ENCODE measurements at places on chromosomes 6 and 20.

GRCh38 chr20:478010-478948, 15.9 kb upstream of the TBC1D20 start:
- DNase-seq: no peak

DNA sequence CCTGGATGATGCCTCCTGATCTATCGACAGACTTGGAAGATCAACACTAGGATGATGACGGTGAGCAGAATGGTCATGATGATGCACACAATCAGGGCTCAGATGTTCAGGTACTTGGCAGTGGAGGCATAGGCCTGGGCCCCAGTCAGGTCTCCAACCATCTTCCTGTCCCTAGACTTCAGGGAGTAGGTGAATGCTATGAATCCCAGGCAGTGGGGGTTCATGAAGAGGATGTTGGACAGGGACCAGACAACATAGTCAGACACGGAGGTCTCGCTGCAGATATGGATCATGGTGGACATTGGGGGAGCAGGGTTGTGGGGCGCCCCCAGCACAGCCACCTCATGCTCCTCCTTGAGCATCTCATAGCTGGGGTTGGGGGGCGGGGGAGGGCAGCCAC, 27.5 kb downstream of the HLA-F start:
- DNase-seq: no peak

- no peak for DNase-seq
These were observed 29.2 kb downstream of the TGM2 start for GRCh38 chr20:38135651-38136420.

DNA sequence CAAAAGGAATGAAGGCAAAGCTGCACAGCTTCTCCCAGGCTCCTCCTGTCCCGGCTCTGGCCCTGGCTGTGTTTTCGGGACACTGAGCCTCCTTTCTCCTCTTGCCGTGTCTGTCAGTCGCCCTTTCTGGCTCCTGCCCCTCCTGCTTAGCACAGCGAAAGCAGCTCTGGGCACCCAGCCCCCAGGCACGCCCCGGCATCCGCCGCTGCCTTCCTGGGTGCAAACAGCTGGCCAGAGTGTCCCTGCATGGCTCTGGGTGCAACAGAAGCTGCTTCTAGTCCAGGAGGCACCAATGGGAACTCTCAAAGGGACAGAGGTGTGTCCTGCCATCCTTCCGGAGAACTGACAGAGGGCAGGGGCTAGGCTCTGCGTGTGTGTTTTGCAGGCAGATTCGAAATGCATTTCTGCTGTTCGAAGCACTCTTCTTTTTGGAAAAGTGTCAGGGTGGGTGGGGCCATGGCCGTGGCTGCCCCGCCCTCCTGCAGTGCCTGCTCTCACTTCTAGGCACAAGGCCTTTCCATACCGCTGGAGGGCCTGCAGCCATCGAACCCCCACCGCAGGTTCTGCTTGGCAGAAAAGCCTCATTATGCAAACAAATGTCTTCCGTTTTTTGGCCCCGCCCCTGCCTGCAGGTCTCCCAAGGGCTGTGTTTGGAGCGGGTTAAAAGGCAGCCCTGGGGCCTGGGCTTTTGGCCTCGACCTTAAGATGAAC, 15.5 kb downstream of the COL9A3 start:
- peak; percentile 16 for DNase-seq

DNA sequence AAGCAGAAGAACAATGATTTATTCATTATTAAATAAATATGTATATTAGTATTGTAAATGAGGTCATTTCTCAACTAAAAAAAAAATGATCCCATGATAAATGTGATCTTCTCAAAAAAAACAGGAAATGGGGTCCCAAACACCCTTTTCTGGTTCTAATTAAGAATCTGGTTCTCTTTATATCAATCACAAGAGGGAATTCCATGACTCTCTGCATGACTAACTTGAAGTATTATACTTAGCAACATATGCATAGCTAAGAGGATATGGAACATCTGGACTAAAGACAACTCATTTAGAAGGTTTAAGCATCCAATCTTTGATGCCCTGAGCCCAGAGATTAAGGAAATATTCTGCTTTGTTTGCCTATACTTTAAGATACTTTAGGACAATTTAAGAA, 89.7 kb upstream of the EMILIN3 start:
- DNase-seq: no peak

GRCh38 chr6:163187201-163187600, 227.3 kb upstream of the QKI start:
- DNase-seq: no peak

- DNase-seq: no peak
These were observed 1.9 kb downstream of the TMEM30A start for GRCh38 chr6:75282706-75283105.

DNA sequence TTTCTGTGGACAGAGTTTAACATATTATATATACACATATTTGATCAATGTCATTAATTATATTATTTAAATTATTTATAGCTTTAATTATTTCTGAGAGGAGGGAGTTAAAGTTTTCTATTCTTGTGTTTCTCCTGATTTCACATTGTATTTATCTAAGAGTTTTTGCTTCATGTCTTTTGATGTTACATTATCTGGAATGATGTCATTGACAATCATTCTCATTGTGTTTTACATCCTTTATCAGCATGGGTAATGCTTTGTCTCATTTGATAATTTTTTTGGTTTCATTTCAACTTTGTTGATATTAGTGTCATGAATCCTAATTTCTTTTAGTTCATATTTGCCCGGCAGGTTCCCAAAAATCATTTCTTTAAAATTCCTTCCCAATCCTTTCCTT, 56.7 kb upstream of the TOX2 start:
- DNase-seq: no peak

- no peak for DNase-seq
These were observed 26.5 kb upstream of the RNF24 start for GRCh38 chr20:4041748-4042411.
